ENCODE measurements at places on chromosomes 1 and 21.

DNA sequence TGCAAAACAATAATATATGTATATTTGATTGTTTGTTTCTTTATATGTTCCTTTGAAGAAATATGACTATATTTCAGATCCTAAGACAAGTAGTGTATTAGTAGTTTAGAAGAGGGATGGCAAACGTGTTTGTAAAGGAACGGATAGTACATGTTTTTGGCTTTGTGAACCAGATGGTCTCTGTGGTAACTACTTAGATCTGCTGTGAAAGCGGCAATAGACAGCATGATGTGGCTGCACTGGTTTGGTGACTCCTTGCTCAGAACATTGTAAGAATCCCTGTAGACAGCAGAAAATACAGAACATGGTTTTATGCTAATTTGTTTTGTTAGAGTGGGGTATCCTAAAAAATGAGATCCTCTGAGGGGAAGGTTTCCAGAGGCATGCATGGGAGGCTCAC lies 3.1 kb downstream of the ACADM start:
- no peak for DNase-seq

DNA sequence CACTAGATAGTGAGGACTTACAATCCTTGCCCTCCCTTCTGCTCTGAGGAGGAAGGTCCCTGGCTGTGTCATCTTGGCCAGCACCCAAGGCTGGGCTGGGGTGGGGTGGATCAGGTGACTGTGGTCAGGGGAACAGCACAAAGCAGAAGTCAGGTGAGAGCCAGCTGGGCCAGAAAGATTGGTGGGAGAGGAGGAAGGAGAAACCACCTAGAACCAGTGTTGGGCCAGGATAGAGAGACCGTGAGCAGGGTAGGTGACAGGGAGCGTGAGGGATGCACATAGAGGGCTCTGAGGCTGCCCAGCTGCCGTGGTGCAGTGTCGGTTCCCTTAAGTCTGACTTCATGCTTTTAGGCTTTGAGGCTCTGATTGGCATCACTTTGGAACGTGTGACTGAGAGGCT lies 22.7 kb downstream of the NCF2 start:
- no peak for DNase-seq

DNA sequence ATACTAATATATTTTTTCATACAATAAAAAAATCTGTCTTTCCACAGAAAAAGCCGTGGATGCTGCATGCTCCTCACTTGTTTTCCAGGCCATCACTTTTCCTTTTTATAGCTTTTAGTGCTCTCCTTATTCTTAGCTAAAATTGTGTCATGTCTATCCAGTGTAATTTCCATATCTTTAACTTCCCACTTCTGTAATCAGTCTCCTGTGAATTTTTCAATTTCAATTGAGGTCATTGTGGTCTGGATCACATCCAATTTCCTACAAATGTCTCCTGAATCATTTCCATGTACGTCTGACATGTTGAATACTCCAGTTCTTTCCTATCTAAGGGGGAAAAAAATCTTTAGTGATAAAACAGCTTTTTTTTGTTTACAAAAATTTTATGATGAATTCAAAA lies 838.2 kb upstream of the B3GALT2 start:
- no peak for DNase-seq

DNA sequence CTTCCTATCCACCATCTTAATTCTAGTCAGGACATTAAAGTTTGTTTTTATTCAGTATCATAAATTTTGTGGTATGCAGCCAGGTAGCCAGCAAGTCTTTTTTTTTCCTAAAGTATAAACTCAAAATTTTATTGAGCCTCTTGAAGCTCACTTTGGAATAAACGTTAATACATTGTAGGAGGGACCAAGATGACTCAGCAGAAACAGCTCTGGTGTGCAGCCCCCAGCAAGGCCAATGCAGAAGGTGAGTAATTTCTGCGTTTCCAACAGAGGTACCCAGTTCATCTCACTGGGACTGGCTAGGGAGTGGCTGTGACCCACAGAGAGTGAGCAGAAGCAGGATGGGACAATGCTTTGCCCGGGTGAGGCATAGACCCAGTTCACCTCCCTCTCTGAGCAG lies 9.7 kb upstream of the OR2M3 start:
- no peak for DNase-seq

DNA sequence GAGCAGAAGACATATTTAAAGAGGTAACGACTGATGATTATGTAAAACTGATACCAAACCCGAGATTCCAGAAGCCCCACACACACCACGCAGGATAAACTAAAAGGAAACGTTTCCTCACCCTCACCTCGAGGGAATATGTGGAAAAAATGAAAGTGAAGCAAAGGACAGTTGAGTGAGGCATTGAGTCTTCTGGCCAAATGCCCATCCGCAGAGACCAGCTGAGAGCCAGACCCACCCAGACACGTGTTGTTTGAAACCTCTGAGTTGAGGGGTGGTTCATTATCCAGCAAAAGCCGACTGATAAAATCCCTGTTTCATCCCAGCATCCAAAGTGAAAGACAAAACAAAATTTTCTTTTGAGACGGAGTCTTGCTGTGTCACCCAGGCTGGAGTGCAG lies 29.6 kb upstream of the PCBP3 start:
- no peak for DNase-seq

DNA sequence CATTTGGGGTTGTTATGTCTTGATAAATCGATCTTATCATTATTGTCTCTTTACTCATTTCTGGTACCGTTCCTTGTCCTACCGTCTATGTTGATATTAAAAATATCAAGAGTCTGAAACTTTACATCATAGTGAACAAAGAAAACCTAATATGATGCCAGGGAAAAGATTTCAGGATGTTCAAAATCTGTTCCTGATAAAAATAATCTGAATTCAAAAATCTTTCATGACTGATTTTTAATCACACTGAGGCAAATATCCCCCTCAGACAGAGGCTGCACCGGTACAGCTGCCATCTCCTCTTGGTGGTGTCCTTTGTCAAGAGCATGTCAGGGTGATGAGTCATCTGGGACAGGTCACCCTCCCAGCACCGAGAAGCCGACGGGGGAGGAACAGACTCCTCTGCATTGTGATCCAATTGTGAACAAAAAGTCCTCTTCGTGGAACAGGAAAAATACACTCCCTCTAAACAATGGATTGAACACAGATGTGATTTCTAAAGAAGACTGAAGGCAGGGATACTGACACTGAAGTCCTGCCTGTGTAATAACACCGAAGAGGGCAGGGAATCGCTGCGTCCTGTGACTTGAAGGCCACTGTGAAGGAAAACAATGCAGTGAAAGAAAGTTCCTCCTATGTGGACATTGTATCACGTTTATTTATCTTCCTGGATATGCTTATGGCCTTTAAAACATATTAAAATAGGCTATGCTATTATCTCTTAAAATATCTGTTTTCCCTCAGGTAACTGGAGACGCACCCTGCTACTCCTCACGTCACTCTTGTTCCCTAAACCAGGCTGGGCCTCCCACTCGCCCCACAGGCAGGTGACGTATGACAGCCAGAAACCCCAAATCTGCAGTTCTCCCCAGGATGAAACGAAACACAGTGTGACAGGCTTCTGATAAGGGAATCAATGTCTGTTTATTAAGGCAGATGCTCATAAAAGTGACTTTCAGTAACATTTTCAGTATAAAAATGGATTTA lies 4.3 kb upstream of the SPATC1L start:
- no peak for DNase-seq

DNA sequence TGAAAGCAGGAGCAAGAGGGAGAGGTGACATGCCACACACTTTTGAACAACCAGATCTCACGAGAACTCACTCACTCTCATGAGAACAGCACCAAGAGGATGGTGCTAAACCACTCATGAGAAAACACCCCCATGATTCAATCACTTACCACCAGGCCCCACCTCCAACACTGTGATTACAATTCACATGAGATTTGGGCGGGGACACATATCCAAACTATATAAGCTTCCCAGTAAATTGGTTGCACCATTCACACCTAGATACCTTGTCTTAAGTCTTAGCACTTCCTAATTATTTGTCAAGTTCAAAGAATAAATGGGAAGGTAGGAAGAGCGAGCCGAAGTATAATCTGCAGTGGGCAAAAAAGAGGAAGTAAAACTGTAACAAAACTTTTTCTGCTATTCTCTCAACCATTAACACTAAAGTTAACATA lies 34.3 kb downstream of the AMY1C start:
- no peak for DNase-seq

DNA sequence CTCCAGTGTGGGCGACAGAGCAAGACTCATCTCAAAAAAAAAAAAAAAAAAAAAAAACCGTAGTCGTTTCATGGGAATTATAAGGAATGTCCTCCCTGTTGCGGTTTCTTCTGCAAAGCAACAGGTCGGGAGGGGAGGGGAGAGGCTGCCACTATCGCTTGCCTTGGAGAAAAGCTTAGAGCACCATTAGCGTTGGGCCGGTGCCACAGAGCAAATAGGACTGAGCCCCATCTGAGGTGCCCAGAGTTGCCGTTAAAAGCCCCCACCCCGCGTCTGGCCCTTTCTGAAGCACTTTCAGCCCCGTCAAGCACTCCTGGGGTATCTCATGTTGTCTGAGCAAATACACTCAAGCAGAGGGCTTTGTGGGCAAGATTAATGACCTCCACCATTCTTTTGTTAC lies 2.2 kb downstream of the RIPPLY3 start:
- DNase-seq: no peak

DNA sequence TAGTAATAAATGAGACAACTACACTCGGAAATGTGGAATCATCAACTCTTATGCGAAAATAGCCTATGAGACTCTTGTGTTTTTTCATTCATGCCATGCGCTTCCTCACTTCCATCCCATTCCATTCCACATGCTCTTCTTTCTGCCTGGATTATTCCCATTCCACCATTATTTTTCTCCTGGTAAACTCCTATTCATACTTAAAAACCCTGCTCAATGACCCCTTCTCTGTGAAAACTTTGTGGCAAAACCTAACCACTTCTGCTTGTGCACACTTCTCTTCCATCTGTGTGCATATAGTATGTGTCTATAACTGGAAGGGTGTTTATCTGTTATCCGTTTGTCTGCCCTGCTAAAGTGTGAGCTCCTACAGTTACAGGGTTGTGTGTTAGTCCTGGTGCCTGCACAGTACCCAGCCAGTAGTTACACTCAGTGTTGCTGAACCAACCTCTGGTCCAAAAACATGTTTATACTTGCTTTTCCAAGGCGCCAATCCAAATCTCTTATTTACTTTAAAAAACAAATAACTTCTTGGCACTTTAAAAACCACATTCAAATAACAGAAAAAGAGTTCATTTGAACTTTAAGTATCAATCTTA lies 10.7 kb downstream of the EPHX1 start:
- no peak for DNase-seq

- DNase-seq: no peak
Observed at GRCh38 chr1:6519935-6520671, 28.6 kb upstream of the PLEKHG5 start.

GRCh38 chr1:209265301-209265700 lies 318.2 kb upstream of the CAMK1G start:
- DNase-seq: no peak

- no peak for DNase-seq
Observed at GRCh38 chr1:11284784-11285183, 11.8 kb downstream of the UBIAD1 start.

GRCh38 chr1:20302108-20302471 lies 11.4 kb downstream of the VWA5B1 start:
- no peak for DNase-seq

- DNase-seq: no peak
Observed at GRCh38 chr1:202286622-202287097, 55.1 kb downstream of the UBE2T start.

- DNase-seq: no peak
Observed at GRCh38 chr21:28230559-28230958, 762.1 kb downstream of the LTN1 start.

DNA sequence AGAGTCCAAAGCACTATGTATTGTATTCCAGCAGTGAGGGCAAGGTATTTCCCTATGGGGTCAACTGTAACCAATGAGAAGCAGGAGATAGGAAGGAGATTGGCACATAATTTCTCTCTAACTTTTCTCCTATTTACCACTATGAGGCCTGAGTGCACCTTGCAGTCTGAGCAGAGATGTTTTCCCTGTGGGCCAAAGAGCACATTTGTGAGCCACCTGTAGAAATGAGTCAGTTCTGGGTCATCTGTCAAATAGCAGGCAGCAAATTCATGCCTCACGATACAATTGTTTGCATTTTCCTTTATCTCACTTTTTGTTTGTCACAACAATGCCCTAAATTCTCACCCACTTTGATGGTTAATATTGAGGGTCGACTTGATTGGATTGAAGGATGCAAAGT lies 547.2 kb upstream of the NCAM2 start:
- no peak for DNase-seq

DNA sequence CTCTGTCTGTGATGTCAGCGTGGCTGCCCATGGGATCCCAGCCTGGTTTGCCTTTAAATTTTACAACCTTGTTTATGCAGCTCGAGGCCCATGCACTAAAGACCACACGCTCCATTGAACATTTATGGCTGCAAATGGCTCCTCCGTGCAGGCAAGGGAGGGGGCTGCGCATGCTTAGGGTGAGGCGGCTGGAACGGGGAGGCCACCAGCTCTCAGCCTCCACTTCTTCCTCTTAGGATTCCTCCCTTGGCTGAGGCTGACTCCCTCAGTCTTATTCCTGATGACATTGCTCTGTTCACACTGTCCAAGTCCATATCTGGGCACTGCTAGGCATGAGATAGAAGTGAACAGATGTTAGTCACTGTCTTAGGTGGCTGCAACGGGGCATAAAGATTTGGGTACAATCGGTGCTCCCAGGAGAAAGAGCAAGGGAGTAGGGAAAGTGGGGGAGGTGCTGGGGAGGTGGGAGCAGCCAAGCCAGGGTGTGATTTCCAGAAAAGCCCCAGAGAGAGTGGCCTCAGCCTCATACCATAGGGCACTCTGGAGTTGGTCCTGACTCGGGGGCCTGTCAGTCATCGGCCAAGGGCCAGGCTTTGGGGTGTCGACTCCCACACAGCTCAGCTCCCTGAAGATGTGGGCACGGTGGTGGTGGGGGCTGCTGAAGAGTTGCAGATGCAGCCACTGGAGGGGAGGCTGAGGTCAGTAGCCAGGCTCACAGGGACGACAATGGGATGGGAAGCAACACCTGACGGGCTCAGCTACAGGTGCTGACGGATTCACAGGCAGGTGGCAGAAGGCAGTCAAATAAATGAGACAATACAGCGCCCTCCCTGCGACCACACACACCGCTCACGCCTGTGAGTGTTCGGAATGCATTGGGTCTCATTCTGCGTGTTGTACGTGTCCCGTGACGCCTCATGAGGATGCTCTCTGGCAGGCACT lies 37.3 kb upstream of the ACTL8 start:
- no peak for DNase-seq

GRCh38 chr1:232705815-232706575 lies 76.1 kb upstream of the SIPA1L2 start:
- no peak for DNase-seq

DNA sequence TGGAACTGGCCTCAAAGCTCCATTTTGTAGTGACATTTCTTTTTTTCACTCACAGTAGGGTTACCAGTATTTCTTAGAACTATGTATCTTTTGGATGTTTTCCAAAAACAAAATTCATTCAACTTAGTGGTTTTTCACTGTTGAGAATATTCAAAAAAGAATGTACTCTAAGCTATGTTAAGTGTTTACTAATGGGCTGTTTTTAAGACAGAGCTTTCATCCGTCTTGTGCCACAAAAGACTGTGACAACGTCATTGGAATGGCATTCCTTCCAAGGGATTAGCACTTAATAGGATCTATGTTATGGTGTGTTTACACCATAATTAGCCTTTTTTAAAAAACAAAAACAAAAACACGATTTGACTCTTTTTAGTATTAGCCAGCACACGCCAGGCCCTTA lies 66.8 kb downstream of the TTC3 start:
- no peak for DNase-seq
